ENCODE measurements at places on chromosomes 4 and X. TPM values are rescaled to one million over a fixed set of nuclear protein-coding genes. Genes with fewer than 3 reads are reported as not detected.

Gene SULT1B1
- polyA plus RNA-seq: 22.4 TPM

Gene CD38
- not detected for polyA plus RNA-seq

Gene MAGEA4
- 0.19 TPM for polyA plus RNA-seq

Gene TEX13C
- 0.13 TPM for polyA plus RNA-seq

Gene EDNRA
- 2.0 TPM for polyA plus RNA-seq

Gene LRIT3
- polyA plus RNA-seq: not detected

Gene MAGEA8
- polyA plus RNA-seq: 0.15 TPM

Gene CYTL1
- polyA plus RNA-seq: 3.0 TPM

Gene TSR2
- 32.8 TPM for polyA plus RNA-seq

Gene EGFL6
- polyA plus RNA-seq: 0.25 TPM

Measured in SK-N-SH (cell line).